ENCODE measurements at places on chromosomes 11 and 22. TPM values are rescaled to one million over a fixed set of nuclear protein-coding genes. Genes with fewer than 3 reads are reported as not detected.
A peak's percentile ranks its signal among the peaks of the same experiment; 100 is the strongest.

DNA sequence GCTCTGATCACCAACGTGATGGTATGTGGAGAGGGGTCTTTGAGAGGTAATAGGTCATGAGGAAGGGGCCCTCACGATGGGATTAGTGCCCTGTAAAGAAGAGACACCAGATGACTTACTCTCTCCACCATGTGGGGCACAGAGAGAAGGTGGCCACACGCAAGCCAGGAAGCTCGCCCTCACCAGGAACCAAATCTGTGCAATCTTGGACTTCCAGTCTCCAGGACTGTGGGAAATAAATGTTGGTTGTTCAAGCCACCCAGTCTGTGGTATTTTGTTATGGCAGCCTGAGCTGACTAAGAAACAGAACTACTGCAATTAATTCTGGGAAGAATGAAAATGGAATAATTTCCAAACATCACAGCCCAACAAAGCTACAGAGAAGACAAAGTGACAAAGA is 117.5 kb downstream of the SNX19 start:
- DNase-seq: no peak

- no peak for DNase-seq
Measured at GRCh38 chr11:67280341-67280787, 8.7 kb upstream of the ANKRD13D start.

- DNase-seq: peak; percentile 53
Measured at GRCh38 chr22:50247748-50248147, 2.9 kb upstream of the TUBGCP6 start.

GRCh38 chr11:83979593-83979992 is 693.4 kb upstream of the CCDC90B start:
- DNase-seq: no peak

GRCh38 chr11:36577859-36578258 is 10.1 kb downstream of the RAG1 start:
- DNase-seq: no peak

DNA sequence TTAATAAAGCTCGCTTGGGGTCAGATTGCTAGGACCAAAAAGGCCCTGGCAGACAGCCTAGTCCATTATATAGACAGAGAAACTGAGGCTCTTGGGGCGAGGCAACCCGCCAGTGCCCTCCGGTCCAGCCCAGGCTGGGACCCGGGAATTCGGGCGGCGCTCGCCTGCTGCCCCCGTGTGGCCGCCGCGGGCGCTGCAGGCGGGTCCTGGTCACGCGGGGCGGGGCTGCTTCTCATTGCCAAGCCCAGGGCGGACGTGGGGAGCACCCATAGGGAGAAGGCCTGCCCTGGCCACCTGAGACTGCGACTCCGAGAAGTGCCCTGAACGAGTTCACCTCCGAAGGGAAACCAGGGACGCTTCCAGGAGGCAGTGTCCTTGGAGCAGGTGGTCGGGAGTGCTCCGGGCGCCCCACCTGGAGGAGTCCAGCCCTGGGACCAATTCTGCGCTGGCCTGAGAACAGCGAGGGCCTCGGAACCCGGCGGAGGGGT is 36.0 kb upstream of the CSNK1E start:
- peak; percentile 39 for DNase-seq

DNA sequence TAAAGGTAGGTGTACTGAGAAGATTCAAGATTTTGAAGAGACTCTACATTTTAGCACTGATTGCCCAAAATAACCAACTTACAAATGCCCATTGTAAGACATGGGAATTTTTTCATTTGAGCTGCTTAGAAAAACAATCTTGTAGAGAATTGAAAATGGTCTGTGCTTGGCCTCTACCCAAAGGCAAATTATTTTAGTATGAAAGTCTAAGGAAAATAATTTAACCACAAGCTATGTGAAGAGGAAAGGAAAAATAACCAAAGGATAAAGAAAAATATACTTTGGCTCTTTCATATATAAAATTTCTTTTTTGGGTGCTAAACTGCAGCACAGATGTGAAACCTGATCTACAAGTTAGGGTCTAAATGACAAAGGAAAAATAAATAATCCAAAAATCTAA is 54.9 kb downstream of the ME3 start:
- no peak for DNase-seq

DNA sequence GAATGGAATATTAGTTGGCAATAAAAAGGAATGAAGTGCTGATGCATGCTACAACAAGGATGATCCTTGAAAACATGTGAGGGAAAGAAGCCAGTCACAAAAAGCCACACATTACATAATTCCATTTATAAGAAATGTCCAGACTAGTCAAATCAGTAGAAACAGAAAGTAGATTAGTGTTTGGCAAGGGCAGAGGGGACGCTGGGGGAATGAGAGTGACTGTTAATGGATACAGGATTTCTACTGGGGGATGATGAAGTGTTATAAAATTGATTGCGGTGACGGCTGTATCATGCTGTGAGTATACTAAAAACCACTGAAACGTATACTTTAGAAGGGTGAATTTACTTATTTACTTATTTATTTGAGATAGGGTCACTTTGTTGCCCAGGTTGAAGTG is 57.9 kb downstream of the C11orf58 start:
- peak; percentile 87 for DNase-seq

- no peak for DNase-seq
Measured at GRCh38 chr11:32289701-32290100, 145.6 kb downstream of the WT1 start.

DNA sequence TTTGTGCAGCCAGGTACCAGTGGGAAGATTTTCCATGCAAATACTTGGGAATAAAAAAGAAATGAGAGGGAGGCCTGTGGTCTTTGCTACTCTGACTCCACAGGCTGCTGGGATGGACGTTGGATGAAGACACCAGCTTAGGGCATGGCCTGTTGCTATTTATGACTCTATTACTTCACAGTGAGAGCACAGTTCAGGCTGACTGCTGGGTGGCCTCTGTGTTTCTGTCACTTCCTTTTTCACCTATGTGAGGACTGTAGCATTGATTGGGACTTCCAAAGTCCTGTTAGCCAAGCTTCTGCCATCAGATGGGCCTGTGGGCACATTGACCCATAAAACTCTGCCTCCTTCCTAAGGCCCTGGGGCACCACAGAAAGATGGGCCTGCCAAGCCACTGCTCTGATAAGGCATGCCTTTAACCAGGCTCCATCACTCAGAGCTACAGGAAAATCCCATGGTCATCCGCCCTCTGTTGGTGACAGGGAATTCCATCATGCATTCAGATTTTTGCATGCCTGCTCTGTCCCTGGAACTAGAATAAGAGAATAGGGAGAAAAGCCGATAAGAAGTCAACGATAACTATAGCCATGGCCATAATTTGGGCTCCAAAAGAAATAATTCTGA is 64.6 kb downstream of the KCNJ1 start:
- peak; percentile 51 for DNase-seq

DNA sequence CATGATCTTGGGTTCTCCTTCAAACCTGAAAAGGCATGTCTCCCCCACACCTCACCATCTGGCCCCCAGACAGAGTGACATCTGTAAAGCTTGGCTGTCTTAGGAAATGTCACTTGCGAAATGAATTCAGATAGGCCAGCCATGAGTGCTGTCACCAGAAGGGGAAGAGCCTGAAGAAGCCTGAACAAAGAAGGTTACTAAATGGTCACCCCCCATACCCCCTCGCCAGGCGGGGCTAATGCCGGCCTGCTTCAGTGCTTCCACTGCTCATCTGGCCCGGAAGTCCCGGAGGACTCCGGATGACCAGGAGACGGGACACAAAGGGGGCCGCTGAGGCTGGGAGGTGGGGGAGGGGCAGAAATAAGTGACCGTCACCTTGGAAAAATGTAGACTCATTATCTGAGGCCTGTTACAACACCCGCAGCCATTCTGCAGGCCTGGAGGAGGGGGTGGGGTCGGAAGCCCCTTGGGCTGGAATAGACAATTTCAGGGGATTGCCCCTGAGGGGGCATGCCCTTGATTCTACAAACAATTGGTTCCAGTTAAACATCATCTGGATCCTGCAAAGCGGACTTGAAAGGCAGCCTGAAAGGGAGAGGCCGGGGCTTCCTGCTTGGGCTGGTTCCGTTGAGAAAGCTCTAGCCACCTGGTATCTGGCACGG is 43.2 kb downstream of the NAT10 start:
- no peak for DNase-seq

DNA sequence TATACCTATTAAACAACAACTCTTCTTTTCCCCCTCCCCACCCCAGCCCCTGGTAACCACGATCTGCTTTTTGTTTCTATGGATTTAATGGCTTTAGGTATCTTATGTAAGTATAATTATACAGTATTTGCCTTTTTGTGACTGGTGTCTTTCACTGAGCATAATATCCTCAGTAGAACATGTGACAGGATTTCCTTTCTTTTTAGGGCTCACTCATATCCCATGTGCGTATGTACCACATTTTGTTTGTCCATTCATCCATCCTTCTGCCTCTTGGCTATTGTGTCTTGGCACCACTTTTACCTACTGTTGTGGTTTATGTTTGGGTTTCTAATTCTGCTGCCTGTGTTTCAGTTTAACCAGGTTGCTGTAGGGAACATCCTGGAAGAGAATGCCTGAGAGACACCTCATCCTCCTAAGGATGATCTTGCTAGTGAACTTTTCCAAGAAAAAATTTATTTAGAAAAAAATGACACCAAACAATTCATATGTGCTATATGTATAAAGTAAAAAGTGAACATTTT is 77.6 kb upstream of the SESN3 start:
- DNase-seq: no peak

GRCh38 chr11:75487365-75487764 is 38.4 kb downstream of the GDPD5 start:
- DNase-seq: no peak

DNA sequence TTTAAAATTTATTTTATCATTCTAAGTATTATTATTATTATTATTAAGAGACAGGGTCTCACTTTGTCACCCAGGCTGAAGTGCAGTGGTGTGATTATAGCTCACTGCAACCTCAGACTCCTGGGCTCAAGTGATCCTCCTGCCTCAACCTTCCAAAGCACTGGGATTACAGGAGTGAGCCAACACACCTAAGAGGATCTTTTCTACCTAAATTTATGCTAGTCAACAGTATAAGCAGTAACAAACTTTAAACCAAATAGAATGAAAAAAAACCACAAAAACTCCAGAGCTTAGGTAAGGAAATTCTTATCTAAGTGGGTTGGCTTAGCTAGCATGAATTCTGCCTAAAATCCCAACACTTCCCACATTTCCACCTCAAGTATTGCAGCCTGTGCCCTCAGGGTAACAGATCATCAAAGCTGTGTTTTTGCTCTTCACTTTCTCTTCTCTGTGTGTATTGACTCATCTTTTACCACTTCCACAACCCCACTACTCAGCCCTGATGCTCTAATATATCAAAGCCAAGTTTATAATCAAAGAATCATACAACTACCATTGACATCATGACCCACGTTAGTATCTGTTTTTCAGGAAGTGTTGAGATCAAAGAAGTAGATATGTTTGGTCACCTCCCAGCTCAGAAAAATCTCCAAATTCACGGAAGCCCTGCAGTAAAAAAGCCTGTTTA is 93.7 kb upstream of the SPON1 start:
- DNase-seq: no peak

GRCh38 chr22:23751441-23751996 is 607 bp upstream of the ZNF70 start:
- peak; percentile 64 for DNase-seq

Gene PRR33
- not detected for total RNA-seq

Gene ASRGL1
- 36.1 TPM for total RNA-seq

Gene CYP2D6
- 1.3 TPM for total RNA-seq

Gene PRMT3
- 12.3 TPM for total RNA-seq

Measured in lung (tissue), 17 donors.